Posterior cingulate gyrus (tissue), 11 donors: ENCODE measurements at places on chromosomes 6 and 20.

DNA sequence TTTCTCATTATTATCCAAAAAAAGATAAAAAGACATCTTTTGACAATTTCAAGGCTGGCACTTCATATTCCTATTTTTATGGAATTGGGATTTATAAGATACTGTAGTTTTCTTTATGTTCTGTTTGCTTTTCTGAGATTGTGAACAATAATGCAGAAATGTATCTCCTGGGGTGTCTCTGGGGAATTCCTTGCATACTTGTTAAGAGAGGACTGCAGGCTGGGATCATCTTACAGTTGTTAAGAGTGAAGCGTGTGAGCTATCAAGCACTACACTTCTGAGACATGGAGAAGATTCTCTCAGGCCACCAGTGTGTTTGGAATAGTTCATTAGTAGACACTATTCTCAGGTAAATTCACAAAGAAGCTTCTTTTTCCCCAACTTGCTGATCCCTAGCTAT lies 963.3 kb upstream of the GJE1 start:
- no peak for DNase-seq

DNA sequence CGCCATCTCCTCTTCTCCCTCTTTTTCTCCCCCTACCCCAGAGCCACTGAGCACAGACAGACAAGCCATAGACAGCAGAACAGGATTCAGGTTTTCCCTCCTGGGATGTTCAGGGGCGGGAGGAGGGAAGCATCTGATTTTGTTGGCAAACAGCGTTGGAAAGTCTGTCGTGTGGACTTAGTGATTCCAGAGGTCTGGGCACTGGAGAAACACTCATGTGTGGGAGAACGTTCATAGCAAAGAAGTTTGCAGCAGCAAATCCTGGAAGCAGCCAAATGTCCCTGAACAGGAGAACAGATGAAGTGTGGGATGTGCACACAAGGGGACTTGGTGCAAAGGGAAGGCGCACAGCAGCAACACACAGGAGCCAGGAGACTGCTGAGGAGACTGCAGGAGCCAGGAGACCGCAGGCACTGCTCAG lies 264.1 kb upstream of the CDYL start:
- peak; percentile 89 for DNase-seq

DNA sequence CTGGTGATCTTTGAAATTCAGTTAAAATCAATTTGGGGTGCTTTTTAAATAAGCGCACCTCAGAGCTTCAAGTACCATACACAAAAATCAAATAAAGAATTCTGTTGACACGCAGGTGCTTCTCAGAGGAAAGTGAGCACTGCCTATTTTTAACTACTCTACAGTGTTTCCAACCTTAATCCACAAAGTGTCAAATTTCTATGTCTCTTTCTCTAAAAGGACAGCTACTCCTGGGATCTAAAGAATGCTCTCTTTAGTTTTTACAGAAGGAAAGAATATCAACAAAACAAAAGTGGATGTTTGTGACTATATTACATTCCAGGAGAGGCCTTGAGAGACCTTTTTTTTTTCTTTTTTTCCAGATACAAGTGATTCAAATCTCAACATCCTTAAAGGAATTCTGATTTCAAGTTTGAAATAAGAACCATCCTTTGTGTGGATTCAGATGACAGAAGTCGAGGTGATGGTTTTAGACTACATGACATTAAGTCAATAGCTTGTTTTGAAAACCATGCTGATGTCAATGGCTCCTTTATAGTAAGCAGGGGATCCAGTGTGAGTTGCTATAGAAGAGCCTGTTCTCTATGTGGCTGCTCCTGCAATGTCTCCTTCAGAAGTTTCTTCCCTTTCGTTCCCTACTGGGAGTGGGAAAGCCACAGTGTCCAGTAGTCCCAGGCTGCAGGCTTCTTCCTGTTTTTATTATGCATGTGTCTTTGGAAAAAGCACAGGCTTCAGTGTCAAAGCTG lies 67.2 kb upstream of the DEFB112 start:
- DNase-seq: no peak

DNA sequence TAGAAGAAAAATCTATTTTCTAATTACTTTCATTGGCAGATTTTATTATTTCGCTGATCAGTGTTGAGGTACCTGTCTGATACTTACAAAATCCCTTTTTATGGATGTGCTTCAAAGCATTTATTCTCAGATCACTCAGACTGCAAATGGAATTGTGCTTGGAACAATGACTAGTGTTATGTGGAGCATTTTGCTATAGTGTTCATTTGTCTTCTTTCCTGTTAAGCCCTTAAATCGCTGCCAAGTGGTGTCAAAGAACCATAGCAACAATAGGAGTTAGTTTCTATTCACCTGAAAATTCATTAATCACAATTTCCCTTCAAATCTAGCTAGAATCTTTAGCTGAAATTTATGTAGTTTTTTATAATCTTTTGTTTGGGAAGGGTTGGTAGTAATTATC lies 29.8 kb downstream of the SMPDL3A start:
- DNase-seq: no peak

- DNase-seq: peak; percentile 54
These were observed 171.1 kb upstream of the JARID2 start for GRCh38 chr6:15074806-15075205.

GRCh38 chr20:33362898-33363297 lies 38.4 kb downstream of the CDK5RAP1 start:
- no peak for DNase-seq

- no peak for DNase-seq
These were observed 4.8 kb downstream of the LBP start for GRCh38 chr20:38350879-38351775.

DNA sequence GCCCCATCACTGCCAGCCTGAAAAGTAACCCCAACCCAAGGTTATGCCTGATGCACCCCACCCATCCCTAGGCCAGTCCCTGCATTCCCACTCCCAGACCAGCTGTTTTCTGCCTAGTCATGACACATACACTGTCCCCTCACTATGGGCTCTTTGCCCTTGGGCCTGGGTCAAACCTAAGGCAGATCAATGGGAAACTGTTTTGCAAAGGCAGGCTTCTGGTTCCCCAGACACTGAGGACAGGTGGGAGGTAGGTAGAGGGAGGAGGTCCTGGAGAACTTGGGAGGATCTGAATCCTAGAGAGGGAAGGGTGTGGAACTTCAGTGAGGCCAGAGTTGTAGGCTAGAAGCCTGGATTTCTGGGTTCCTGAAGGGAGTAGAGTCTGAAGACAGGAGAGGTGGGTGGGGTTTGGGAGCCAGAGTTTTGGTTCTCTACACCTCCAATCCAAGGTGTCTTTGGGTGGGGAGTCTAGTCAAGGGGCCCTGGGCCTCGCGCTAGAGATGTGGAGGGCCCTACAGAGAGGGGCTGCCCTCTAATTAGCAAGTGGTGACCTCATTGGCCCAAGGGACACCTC lies 2.0 kb downstream of the CLIC1 start:
- DNase-seq: no peak

DNA sequence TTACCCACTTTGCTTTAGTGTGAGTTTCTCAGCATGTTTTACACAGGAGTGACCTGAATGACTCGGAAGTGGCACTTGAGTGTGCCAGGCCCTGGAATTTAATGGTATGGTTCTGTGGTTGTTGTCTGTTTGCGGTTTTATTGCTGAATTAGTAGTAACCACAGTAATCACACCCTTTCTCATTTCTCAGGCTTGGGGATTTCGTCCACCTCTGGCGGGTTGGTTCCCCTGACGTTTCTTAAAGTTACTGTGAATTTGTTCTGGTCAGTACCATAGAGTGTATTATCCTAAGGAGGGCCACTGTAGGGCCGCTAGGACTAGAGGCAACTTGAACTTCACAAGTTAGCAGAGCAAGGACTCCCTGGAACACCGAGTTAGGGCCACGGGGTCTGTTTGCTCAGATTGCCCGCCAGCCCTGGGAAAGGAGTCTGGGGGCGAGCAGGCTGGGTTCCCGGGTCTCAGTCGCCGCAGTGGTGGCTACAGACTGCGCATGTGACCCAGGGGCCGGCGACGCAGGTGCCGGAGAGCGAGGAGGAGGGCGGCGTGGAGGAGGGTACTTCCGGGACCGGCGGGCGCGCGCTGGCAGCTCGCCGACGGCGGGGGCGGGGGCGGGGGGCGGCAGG lies 546 bp upstream of the KLHL32 start:
- DNase-seq: no peak

- no peak for DNase-seq
These were observed 53.6 kb downstream of the MAP3K5 start for GRCh38 chr6:136738692-136739057.

DNA sequence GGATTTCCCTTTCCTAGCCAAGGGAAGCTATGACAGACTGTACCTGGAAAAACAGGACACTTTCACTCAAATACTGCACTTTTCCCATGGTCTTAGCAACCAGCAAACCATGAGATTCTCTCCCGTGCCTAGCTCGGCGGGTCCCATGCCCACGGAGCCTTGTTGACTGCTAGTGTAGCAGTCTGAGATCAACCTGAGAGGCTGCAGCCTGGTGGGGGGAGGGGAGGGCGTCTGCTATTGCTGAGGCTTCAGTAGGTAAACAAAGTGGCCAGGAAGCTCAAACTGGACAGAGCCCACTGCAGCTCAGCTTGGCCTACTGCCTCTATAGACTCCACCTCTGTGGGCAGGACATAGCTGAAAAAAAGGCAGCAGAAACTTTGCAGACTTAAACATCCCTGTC lies 61.8 kb downstream of the EPM2A start:
- no peak for DNase-seq
